ENCODE measurements at places on chromosomes 5 and 9.

- DNase-seq: no peak
These were observed 45.8 kb upstream of the STK32A start for GRCh38 chr5:147189109-147189424.

- DNase-seq: no peak
These were observed 2.3 kb downstream of the SMIM33 start for GRCh38 chr5:139473105-139473504.

DNA sequence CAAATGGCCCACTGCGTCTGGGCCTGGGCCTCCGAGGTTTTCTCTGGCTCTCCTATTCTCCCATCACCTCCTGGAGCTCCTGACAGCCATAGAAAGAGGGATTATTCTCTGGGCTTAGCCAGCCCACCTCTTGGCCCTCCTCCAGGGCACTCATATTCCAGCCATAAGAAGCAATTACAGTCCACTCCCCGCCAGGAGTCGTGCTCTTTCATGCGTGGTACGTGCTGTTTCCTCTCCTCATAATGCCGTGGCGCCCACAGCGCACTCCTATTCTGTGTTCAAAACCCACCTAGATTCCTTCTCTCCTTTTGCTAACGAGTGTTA is 240.8 kb upstream of the ZNF462 start:
- no peak for DNase-seq

DNA sequence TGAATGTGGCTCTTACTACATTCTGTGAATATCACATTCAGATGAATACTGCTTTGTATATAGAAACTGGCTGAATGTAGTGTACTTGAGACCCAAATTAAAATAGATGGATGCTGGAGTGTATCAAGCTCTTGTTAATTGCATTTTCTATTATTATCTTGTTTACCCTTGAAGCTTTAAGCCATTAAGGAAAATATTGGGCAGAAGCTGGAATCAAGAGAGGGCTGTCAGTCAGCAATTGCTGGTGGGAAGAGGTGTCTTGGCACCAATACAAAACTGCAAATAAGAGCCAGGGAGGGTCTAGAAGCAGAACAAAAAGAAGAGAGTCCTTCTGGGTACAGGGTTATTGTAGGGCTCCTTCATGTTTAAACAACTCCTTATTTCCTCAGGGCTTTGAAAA is 38.8 kb downstream of the MUSK start:
- no peak for DNase-seq

DNA sequence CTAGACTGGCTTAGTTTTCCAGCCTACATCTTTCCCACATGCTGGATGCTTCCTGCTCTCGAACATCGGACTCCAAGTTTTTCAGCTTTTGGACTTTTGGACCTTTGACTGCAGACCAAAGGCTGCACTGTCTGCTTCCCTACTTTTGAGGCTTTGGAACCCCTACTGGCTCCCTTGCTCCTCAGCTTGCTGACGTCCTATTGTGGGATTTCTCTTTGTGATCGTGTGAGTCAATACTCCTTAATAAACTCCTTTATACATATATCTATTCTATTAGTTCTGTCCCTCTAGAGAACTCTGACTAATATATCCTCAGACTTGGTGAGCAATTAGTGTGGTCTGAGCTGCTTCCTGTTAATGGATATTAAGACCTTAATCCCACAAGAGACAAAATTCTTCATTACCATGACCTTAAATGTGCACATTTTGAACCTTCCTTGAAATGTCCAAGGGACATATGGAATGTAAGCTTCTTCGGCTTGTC is 752.9 kb downstream of the CDH18 start:
- no peak for DNase-seq

DNA sequence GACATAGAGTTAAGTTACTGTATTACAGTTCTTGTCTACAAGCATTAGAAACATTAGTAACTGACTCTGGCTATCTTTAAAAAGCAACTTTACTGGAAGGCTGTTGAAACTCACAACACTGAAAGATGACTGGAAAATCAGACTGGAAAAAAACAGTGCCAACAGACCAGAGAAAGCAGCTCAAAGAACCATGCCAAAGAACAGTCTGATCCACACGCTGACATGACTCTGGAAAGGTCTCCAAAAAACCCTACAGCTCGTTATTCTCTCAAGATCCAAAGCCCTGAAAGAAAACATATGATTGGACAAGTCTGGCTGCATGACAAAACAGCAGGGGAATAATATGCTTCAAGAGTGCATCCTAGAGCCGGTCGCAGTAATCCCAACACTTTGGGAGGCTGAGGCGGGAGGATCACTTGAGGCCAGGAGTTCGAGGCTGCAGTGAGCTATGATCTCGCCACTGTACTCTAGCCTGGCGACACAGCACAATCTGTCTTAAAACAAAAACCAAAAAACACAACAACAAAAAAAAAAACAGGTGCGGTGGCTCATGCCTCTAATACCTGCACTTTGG is 5.6 kb downstream of the GOLPH3 start:
- no peak for DNase-seq

- DNase-seq: no peak
These were observed 5.1 kb downstream of the NOXA1 start for GRCh38 chr9:137428311-137428630.

DNA sequence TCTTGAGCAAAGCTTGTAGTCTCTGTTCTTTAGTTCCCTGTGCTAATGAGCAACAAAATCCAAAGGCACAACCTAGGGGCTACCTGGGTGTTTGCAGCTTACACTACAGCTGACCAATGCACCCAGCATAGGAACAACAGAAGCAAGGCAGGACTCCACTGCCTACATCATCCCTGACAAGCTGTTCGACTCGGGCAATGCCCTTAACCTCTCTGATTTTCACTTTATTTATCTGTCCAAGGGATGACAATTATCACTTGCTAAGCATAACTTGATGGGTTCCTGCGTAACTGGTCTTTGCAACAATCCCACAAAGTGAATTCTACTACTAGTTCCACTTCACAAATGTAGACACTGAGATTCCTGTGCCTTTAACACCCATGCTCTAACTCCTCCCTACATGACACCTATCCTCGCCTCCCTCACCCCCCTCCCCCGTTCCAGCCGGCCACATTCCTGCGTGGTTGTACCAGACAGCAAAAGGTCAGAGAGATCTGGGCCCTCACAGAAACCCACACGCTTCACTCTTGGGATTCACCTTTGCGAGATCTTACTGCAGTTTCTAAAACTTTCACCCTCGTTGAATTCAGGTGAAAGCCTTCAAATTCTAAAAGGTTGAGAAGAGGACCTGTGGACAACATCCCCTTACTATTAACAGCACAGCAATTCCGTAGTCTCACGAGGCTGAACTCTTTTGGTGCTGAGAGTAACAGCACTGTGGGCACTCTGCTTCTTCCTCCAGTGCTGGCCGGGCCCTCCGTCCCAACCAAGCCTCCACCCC is 995 bp downstream of the IPPK start:
- DNase-seq: peak; percentile 49

- DNase-seq: no peak
These were observed 64.2 kb downstream of the GAPVD1 start for GRCh38 chr9:125325826-125326225.

GRCh38 chr5:39891376-39891775 is 466.6 kb upstream of the DAB2 start:
- DNase-seq: no peak

- DNase-seq: no peak
These were observed 23.9 kb downstream of the PAX5 start for GRCh38 chr9:37010180-37010579.

GRCh38 chr5:140637371-140638100 is 1.7 kb upstream of the TMCO6 start:
- no peak for DNase-seq

GRCh38 chr5:134092875-134093274 is 21.6 kb upstream of the TCF7 start:
- DNase-seq: no peak

- no peak for DNase-seq
These were observed 7.8 kb upstream of the MYOZ3 start for GRCh38 chr5:150653145-150653761.

- no peak for DNase-seq
These were observed 51.0 kb downstream of the IARS1 start for GRCh38 chr9:92242260-92243136.

DNA sequence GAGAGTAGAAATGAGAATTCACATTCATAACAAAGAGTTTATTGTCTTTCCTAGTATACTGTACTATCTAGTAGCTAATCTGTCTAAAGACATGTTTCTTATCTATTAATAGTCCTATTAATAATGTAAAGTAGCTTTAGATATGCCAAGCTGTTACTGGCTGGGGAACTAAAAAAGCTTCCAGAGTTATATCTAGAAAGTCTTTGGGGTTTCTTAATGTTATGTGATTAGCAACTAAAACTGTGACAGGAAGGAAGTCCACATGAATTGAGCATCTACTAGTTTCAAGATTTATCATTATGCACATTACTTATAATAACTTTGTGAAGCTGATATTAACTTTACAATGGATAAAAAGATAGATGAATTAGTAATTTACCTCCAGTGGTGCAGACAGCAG is 122.7 kb upstream of the CDKN2B start:
- DNase-seq: no peak

DNA sequence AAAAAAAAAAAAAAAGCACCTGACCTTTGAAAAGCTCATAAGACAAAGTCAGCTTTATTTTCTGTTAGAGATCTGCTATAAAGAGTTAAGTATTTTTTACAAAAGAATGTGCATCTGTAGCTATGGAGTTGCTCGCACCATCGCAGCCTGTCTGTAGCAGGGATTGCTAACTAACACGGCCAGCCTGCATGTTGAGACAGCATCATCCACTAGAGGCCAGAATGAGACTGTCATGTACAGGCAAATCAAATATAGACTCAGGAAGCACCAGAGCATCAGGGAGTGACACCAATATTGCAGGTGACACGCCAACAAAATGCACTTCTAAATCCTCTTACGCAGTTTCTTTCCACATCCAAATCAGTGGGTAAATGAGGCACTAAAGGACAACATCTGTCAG is 136.3 kb upstream of the RASEF start:
- DNase-seq: no peak

- DNase-seq: no peak
These were observed 75.3 kb upstream of the IL12B start for GRCh38 chr5:159405611-159406031.

DNA sequence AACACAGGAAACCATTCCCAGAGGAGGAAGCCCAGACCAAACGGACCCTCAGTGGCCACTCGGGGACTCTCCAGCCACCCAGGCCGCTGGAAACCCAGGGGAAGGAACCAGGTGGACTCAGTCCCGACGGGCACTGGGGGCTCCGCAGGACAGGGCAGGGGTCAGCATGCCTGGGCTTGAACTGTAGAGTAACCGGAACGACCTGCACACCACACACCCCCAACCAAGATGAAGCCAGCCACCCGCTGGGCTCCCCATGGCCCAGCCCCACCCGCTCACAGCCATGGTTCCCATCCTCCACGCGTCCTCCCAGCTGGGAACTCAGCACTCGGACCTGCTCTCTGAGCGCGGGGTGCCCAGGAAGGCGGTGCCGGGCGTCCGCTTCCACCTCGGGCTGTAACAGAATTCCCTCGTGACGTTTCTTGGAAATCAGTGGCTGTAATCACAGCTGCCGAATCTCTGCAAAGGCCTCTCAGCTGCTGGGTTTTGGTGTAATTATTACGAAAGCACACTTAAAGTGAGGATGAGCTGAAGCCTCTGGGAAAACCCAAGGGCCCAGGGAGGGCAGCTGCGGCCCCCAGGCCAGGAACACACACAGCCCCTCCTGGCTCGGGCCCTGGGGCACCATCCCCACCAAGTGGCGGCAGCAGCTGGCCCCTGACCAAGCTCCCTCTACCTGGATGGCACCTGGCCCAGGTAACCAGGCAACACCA is 13.8 kb downstream of the NACC2 start:
- no peak for DNase-seq

DNA sequence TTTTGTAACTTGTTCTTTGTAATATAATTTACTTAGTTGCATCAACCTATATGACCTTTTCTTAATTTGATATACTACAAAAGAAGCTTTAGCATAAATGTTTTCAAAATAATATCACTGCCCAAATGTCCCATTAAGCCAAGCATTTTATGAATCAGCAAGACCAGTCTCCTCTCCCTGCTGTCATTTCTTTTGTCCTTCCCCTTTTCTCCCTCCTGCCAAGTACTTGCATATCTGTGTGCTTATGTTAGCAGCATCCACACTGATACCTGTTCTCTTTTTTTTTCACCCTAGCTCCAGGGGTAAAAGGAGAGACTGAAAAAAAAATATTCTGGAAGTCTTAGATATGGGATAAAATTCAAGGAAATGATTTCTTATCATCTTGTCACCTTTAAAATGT is 69.7 kb downstream of the ZSWIM6 start:
- no peak for DNase-seq

DNA sequence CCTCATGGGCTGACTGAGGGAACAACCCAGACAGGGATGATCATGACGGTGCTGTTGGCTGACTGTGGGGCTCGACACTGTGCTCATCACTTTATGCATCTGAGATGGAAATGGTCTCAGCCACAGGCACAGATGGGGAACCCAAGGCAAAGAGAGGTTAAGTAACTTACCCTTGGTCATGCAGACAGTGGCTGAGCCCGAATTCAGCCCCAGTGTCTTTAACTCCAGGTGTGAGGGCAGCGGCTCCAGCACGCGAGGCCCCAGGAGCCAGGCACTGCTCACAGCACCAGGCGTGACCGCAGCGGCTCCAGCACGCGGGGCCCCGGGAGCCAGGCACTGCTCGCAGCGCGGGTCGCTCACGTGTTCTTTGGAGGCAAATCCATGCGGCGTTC is 45.3 kb upstream of the FCN1 start:
- no peak for DNase-seq

GRCh38 chr9:29160763-29161353 is 1587.6 kb upstream of the C9orf72 start:
- DNase-seq: no peak

- no peak for DNase-seq
These were observed 83.7 kb downstream of the PDE6A start for GRCh38 chr5:149860801-149861322.

DNA sequence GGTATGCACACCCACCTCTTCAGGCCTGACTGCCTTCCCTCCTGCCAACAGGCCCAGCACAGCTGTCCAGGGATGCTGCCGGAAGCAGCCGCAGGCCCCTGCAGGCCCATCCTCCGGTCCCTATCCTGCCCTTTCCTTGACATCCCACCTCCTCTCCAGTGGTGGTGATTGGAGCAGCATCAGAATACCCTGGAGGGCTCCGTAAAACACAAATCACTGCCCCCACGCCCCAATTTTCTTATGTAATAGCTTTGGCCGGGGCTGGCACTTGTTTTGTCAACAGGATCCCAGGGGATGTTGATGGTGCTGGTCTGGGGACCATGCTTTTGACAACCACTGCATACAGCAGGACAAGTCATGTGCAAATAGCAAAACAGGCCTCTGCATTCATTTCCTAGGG is 274.5 kb downstream of the GADD45G start:
- no peak for DNase-seq

GRCh38 chr5:108762660-108763059 is 15.0 kb downstream of the FER start:
- DNase-seq: no peak

- no peak for DNase-seq
These were observed 22.6 kb downstream of the SLC36A1 start for GRCh38 chr5:151469992-151470391.

GRCh38 chr5:63570752-63571151 is 391.5 kb downstream of the HTR1A start:
- no peak for DNase-seq

DNA sequence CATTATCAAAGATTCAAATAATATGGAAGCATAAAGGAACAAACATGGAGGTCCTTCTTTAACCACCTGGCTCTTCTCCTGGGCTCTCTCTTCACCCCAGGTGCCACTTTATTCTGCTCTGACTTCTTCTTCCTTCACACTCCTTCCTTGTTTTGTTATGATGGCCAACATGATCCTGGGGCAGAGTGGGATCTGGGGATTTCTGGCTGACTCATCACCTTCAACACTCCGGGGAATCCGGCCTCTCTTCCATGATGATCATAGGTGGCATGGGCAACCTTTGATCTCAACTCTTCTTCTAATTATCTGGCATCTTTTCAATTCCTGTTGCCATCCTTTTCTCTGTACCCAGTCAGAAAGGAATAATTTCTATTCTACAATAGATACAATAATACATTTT is 62.1 kb upstream of the TRPC7 start:
- DNase-seq: no peak

Measured in activated T-cell treated with anti-CD3 and anti-CD28 coated beads, Interleukin-2, amount 50 U/mL, for 4 hours (primary cell).